ENCODE measurements at places on chromosomes 6 and 20.

DNA sequence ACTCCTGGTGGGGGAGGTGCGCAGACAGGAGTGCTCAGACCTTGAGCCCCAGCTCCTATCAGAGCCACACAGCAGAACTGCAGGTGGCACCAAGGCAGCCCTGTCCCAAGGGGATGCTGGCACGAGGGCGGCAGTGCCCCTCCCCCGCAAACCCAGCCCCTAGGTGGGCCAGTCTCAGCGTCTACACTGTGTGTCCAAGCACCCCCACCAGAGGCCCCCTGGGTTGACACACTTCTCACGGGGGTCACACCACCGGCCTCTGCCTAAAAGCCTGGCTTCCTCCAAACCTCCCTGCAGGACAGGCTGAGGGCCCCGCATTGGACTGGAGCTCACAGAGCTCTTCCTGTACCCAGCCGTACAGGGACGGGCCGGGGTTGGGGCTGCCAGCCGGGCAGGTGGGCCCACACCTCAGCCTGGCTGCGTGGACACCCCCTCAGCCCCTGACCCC, 8.1 kb downstream of the SLC2A4RG start:
- DNase-seq: no peak

DNA sequence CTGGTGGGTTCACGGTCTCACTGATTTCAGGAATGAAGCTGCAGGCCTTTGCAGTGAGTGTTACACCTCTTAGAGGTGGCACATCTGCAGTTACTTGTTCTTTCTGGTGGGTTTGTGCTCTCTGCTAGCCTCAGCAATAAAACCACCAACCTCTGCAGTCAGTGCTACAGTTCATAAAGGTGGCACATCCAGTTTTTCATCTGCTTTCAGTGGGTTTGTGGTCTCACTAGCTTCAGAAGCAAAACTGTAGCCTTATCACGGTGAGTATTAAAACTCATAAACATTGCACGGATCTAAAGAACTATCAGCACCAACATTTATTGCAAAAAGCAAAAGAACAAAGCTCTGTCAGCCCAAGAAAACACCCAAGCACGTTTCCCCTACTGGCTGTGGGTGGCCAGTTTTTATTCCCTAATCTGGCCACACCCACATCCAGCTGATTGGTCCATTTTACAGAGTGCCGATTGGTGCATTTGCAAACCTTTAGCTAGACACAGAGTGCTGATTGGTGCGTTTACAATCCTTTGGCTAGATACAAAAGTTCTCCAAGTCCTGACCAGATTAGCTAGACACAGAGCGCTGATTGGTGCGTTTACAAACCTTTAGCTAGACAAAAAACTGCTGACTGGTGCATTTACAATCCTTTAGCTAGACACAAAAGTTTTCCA, 3.4 kb upstream of the TMEM14C start:
- DNase-seq: no peak

GRCh38 chr6:145453376-145453775, 281.9 kb downstream of the EPM2A start:
- DNase-seq: no peak

DNA sequence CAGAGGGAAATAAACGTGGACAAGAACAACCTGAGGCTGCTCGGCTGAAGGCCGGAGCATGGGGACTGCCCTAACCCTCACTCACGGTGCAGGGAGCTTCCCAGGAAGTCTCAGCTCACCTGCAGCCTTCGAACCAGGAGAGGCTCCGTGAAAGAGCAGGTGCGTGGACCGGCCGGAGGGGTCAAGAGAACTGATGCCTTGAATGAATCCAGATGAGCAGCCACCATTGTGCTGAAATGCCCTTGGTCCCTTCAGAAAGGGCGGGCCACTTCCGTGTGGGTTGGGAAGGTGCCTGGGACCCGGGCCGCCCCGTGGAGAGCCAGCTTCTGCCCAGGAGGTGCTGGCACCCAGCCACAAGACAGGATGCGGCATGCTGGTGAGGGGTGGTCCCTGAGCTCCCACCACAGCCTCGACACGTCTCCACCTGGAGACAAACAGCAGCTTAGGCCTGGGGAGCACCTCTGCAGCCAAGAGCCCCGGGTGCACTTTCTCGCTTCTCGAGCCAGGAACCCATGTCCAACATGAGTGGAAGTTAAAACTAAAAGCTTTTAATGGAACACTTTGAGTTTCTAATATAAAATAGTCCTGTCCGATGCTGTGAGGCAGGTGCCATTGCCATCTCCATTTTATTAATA, 83.5 kb downstream of the TTLL2 start:
- DNase-seq: no peak

DNA sequence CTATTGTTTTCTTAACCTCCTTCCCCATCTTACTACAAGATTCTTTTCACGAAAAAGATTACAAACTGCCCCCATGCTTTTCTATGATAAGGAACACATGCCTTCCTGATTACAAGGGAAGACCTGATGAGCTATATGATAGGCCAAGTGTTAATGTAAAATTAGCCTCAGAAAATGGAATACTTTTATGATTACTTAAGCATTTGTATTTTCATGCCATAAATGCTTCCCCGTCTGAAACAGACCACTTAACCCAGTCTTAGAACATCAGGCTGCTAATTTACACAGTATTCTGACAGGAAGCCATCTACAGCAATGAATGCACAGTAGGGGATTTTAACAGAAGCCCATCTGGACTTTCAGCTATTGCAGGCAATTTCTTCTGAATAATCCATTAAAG, 274.9 kb downstream of the HAO1 start:
- DNase-seq: no peak

DNA sequence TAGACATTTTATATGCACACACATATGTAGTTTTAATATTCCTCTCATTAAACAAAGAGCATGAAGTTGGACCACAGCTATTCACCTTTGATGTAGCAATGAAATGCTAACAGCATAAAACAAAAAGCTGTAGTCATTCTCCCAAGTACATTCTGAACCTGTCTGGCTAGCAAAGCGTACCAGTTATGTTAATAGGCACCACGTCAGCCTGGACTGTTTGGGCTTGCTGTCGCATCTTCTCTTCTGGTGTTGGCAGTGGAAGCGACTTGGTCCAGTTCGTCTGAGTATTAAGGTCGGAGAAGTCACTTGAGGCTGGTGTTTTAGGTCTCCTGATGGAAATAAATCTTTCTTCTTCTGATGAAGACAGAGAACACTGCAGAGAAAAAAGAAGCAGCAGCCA, 42.8 kb downstream of the HEBP2 start:
- DNase-seq: no peak

DNA sequence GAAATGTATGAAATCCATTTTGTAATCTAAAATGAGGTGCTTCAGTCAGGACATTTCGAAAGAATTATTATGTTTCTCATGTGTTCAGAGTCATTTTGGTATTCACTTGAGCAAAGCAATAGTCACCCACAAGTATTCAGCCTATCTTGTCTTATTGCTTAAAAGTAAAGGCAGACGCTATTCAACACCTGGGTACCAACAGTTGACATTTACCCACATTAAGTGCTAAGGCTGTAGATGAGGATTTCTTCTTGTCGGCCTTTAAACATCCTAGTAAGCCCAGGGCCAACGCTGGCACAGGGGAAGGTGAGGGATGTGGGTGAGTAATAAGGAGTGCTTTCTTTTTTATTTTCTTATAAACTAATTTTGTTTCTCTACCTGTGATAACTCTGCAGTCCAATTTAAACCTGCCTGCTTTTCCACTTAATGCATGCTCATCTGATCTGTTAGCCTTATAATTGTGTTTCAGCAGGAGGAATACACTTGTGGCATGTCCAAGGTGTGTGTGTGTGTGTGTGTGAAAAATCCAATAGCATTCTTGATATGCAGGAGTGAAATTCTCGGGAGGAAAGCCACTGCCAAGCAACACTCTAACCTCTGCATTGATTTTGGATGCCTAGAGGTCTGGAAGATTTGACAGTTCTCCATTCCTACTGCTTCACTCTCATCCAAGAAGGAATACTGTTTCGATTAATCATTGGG, 252.0 kb downstream of the SOX4 start:
- DNase-seq: no peak

DNA sequence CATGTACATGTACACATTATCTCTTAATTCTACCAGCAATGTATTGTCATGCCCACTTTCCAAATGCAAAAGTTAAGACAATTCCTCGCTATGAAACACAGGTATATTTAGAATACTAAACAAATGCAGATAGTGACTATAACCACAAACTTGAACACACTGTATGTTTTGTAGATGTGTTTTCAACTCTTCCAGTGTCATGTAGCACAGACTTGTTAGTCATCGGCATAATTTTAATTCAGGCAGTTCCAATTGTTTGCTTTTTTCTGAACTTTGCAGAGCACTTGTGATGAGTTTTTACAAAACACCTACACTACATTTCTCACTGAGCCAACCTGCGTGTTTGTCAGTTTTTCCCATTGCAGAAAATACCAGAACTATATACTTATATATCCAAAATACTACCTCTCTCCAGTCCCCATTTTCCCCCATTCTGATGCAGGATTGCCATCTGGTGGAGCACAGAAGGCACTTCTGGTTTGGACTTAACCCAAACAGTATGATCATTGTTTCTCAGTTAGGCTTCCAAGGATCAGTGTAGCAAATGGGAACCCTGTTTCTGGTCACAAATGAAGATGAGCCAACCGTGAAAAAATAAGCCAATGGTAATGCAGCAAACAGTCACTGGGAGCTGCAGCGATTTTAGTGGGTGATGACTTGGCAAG, 143.4 kb downstream of the ADGRB3 start:
- no peak for DNase-seq

- no peak for DNase-seq
Measured at GRCh38 chr20:8724884-8725283, 344.0 kb upstream of the PLCB4 start.

- DNase-seq: no peak
Measured at GRCh38 chr6:166955865-166956443, 396 bp downstream of the RNASET2 start.

- DNase-seq: no peak
Measured at GRCh38 chr6:24972311-24972958, 36.7 kb upstream of the RIPOR2 start.

DNA sequence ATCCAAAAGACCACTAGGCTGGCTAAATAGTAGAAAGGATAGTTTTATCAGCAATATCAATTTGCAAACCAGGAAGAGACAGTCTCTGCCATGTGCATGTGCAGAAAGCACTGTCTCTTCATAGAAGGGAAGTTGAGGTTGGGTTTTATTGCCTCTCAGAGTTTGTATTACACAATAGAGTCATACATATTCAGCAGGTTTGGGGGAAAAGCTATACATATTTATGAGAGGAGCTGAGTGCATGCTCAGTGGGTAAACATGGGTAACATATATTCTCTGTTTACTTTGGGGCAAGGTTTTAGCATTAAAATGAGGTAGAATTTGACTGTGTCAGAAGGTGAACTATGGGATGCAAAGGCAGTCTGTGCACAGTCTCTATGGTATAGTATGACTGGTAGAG, 14.9 kb downstream of the TMEM170B start:
- DNase-seq: no peak

DNA sequence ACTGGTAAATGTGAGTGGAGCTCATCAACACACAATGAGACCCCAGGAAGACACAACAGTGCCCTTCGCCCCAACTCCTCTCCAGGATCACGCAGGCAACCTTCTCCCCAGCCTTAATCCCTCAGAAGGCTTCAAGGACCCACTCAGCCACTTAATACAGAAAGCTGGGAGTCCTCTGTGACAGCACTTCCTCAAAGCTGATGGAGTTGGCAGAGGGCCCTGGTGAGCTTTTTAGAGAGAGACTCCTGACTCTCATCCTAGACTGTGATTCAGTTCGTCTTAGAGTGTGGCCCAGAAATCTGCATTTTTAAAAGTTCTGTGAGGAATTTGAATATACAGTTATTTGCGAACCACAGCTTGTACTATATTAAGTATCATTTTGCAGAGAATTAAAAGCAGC, 187.7 kb downstream of the UST start:
- DNase-seq: no peak

DNA sequence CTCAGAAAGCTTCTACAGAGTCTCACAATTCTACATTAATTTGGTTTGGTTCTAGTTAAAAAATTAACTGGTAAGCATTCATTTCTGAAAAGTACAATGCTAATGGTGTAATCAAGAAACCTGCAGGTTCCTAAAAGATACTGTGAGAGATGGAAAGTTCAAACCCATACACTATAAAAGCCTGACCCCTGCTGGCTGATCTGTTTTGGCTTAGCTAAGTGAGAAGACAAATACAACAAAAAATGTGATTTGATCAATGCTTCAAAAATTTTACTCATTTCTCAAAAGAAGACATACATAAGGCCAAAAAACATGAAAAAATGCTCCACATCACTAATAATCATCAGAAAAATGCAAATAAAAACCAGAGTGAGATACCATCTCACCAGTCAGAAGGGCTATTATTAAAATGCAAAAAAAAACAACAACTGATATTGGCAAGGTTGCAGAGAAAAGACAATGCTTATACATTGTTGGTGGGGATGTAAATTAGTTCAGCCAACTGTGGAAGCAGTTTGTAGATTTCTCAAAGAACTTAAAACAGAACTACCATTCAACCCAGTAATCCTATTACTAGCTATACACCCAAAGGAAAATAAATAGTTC, 102.8 kb downstream of the MOXD1 start:
- no peak for DNase-seq

DNA sequence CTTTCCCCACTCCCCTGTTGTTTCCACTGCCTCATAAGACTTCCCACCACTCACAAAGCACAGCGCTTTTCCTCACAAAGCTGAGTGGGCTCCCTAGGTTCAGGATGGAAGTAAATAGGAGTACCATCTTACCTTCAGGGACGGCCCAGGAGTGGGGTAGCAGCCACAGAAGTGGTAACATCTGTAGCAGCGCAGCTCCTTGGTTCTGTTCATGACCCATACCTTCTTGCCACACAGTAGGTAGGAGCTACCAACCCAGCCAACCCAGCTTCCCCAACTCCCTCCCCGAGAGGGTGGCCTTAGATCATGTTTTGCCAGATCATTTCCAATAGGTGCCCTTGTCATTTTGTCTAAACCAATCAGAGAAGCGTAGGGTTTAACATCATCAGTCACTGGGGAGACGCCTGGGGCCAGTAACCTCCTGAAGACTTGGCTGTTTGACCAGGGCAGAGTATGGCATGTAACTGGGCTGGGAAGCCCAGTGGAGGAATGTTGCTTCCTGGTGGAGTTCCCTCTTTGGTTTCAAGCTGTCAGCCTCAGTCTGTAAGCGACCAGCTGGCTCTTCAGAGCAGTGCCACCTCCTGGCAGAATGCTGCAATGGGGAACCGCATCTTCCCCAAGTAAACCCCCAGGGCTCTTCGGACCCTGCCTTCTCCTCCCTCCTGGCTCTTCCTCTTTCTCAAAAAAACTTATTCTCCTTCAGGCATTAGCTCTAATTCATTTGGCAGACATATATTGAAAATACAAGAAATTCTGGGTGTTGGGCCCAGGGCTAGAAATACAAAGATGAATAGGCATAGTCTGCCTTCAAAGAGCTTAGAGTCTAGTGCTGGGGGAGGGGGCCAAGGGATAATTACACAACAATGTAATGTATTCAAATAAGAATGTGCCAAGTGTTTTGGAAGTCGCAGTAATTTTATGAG, at the start of gene HLA-DMA:
HLA-DMA (minus strand) TSS at position 281 of the 923 bp plus-strand sequence; CDS start at position 220, 61 bp downstream.
- no peak for DNase-seq

GRCh38 chr20:3072530-3073250, 1.3 kb downstream of the OXT start:
- DNase-seq: no peak

GRCh38 chr20:39248171-39248861, 286.2 kb downstream of the DHX35 start:
- peak; percentile 92 for DNase-seq

GRCh38 chr6:25627001-25627400, 25.0 kb upstream of the SCGN start:
- DNase-seq: no peak

- no peak for DNase-seq
Measured at GRCh38 chr20:18233408-18233943, 54.9 kb upstream of the ZNF133 start.
